Smooth muscle cell of the pulmonary artery (primary cell): ENCODE measurements at places on chromosomes 16 and 17. TPM values are rescaled to one million over a fixed set of nuclear protein-coding genes. Genes with fewer than 3 reads are reported as not detected.

The CYBA gene
- total RNA-seq = 180 and 213 TPM in 2 replicates

The SLC12A4 gene
- 152 and 170 TPM in 2 replicates for total RNA-seq

The WDR59 gene
- total RNA-seq = 17.9 and 20.7 TPM in 2 replicates

The CTRL gene
- 0.30 and 0.85 TPM in 2 replicates for total RNA-seq

The MOSMO gene
- total RNA-seq = 13.7 and 14.7 TPM in 2 replicates

The CNTD1 gene
- total RNA-seq = 0.07 and 0.36 TPM in 2 replicates

The C16orf95 gene
- 4.0 and 4.6 TPM in 2 replicates for total RNA-seq

The KRTAP4-9 gene
- not detected in 2 replicates for total RNA-seq

The BICDL2 gene
- 0.40 and 0.46 TPM in 2 replicates for total RNA-seq

The RNF40 gene
- total RNA-seq = 66.7 and 74.9 TPM in 2 replicates

The TCAP gene
- total RNA-seq = 0.52 and 0.53 TPM in 2 replicates

The POLR3E gene
- 60.5 and 100 TPM in 2 replicates for total RNA-seq

The KRT9 gene
- 0.07 TPM in 2 replicates for total RNA-seq

The ARHGDIG gene
- 1.1 and 1.4 TPM in 2 replicates for total RNA-seq

The NOG gene
- total RNA-seq = 1.6 and 2.0 TPM in 2 replicates

The LRRC46 gene
- total RNA-seq = 0.10 and 0.20 TPM in 2 replicates

The SYT17 gene
- total RNA-seq = 0.46 and 0.63 TPM in 2 replicates

The KRT38 gene
- under 0.01 and 0.13 TPM in 2 replicates for total RNA-seq

The SLC16A6 gene
- 0.13 and 0.17 TPM in 2 replicates for total RNA-seq

The HOXB13 gene
- total RNA-seq = not detected in 2 replicates

The SOX8 gene
- total RNA-seq = 0.26 and 0.72 TPM in 2 replicates
